KBM-7 (cell line): ENCODE measurements at places on chromosomes 6 and 20.

GRCh38 chr6:29461021-29461814 is 4.3 kb downstream of the OR2H1 start:
- DNase-seq, result no peak

DNA sequence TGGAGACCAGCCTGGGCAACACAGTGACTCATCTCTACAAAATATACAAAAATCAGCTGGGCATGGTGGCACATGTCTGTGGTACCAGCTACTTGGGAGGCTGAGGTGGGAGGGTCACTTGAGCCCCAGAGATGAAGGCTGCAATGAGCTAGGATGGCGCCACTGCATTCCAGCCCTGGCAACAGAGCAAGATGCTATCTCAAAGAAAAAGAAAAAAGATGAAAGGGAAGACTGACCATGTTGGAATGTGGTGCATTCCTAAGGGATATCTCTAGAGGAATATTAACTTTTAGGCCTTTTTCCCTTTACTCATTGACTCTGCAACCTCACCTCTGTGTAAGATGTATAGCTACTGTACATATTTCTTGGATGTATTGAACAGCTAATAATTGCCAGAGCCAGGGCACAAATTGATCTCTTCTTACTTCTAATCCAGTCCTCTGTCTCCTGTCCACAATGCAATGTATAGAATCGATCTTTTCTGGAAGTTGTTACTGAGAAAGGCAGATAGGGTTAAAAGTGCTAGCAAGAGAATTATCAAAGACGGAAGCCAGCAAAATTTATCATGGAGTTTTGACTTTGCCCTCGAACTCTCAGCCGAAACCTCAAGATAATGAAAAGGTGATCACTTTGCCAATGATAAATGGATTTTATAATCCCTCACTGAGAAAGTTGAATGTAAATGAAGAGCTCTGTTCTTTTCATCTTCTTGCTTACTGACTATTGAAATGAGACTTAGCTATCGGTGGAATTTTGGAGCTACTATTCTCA is 46.3 kb downstream of the GCNT2 start:
- DNase-seq, result no peak

- no peak for DNase-seq
These were observed 42.7 kb upstream of the TNFRSF21 start for GRCh38 chr6:47352194-47352920.

DNA sequence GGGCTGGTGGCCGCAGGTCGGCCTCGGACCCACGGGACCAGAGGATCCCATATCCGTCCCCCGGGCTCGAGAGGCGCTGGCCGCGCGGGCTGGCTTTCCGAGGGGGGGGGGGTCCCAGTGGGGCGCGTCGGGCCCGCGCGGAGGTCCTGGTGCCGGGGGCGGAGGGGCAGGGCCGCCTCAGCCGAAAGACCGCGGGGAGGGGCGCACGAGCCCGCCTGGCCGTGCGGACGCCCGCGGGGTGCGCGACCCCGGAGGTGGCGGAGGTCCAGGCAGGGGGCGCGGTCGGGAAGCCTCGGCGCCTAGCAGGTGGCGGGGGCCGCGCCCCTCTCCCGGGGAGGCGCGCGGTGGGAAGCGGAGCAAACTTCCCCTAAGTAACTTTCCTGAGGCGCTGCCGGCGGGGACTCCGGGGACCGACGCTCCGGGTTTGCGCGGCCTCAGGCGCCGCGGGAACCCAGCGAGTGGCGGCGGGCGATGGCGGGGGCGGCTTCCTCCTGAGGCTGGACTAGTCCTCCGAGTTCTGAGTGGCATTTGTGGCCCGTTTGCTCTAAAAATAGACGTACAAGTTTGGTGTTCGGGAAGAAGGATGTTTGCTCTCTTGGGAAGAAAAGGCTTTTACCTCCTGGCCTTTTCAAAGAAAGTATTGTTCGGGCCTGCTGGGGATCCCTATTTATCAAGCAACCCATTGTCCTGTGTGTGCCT is 26.5 kb upstream of the BTBD3 start:
- DNase-seq, result peak; percentile 69

DNA sequence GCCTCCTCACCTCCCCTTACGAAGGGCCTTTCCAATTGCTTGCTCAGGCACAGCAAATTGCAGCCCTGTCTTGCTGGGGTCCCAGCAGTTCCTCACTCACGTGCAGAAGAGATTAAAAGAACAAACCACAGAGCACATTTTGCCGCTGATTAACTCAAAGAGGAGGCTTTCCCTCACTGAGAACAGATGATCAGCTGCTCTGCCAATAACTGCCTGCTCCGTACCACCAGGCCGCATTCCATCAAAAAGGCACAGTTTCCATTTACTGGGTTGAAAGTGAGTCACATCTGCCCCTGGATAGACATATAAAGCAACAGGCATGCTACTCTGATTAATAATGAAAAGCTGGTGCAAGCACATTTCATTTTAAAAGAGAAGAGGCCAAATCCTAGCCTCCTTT is 446.8 kb downstream of the PTPRT start:
- DNase-seq, result no peak

GRCh38 chr20:6381887-6382286 is 259.1 kb upstream of the FERMT1 start:
- DNase-seq, result no peak

DNA sequence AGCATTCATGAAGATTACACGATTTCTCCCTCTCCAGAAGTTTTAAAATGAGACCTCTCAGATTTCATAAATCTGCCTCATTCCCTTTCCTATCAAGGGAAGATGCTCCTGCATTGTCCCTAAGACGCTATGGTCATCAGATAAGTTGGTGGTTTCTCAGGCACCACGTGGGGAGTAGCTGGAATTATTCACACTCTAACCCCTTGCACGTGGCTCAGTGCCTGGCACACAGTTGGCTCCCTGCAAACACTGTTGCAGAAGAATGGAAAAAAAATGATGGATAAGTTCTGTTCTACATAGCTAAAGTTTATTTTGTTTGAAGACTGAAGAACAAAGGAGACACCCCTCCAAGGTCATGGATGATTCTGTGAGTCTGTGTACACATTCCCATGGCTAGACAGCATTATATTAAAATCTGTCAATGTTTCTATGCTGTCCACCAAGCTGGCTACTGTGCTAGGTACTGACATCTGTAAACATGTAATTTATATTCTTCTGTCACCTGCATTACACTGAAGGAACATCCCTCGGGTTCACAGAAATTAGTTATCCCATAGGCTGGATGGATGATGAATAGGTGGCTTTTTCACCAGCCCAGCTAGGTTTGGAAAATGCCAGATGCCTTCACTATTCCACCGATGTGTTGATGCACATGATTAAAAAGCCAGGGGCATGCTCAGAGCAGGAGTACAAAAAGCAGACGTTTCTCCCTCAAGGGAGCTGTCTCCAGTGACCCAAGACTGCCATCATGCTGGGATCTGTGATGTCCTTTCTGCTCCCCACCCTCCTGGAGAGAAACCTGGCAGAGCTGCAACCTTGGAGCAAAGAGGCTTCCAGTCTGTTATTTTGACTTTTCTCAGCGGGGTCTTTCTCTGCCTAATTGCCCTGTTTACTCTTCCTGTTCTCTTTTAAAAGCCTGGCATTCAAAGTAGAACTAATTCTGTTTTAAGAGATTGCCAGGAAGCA is 610.5 kb downstream of the UTRN start:
- DNase-seq, result no peak

GRCh38 chr6:92024110-92024509 is 1395.2 kb downstream of the EPHA7 start:
- DNase-seq, result no peak

GRCh38 chr6:4316867-4317400 is 181.6 kb upstream of the ECI2 start:
- DNase-seq, result peak; percentile 88

DNA sequence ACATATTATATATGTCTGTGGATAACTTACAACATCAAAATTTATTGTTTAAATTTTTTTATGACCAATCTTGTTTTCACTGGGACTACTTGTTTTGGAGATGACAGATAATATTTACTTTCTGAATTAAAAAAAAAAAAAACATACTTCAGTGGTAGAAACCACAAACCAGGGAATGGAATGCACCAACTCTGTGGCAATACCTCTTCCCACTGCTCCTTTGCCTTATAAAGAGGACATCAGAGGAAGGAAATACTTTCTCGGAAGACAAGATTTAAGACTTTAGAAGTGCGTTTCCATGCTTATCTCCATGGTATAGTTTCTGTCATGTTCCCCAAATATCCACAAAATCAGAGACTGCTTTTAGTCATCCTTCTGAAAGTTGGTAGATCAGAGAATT is 1241.1 kb upstream of the EYS start:
- DNase-seq, result no peak

DNA sequence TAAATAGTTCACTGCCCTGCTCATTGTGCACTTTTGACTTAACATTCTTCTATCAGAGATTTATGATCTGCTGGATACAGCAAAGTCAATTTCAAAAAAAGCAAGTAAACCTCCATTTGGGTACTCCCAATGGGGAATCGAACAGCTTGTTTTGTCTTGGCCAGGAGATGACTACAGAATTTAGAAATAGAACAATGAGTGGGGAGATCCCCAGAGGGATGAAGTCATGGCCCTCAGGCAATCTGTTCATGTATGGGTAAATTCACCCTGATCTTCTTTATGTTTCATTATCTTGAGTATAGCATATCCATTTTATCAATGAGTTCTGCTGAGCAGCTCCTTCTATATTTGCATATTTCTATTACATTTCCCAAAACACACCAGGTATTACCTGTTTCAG is 1681.9 kb downstream of the HACE1 start:
- no peak for DNase-seq

GRCh38 chr6:168496139-168496996 is 55.4 kb downstream of the SMOC2 start:
- no peak for DNase-seq

DNA sequence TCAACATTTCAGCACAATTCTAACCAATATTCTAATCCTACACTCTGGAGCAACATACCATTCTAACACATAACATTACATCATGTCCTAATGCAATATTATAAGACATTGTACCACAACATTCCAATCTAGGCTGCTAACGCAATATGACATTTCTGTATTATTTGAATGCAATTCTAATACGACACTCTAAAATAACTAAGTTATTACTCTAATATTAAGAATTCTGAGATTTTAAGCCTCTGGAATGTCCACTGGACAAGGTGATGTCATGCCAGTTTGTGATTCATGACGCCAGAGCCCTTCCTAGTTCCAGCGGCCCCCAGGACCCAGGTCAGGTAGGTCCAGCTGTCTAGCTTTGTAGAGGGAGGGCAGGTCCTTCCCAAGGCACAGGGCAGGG is 69.7 kb upstream of the SIRPA start:
- no peak for DNase-seq

DNA sequence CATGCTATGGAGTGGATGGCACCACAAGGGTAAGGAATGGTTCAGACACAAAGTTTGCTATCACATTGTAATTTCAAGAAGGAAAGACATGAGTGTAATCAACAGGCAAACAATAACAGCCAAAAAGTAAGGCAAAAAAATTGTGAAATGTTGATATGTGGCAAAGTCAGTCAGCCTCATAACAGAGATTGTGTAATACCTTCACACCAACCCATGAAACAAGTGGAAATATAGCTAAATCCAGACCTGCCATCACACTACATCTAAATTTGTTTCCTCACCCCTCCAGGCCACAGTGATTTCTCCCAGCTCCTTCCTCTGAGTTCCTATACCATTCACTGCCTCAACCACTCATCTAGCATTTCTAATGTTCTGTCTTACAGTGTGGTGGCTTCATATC is 37.3 kb downstream of the SIM1 start:
- no peak for DNase-seq

- no peak for DNase-seq
These were observed 662.4 kb downstream of the EPHA7 start for GRCh38 chr6:92756912-92757311.

- no peak for DNase-seq
These were observed 187.3 kb upstream of the FOXA2 start for GRCh38 chr20:22771706-22772105.

DNA sequence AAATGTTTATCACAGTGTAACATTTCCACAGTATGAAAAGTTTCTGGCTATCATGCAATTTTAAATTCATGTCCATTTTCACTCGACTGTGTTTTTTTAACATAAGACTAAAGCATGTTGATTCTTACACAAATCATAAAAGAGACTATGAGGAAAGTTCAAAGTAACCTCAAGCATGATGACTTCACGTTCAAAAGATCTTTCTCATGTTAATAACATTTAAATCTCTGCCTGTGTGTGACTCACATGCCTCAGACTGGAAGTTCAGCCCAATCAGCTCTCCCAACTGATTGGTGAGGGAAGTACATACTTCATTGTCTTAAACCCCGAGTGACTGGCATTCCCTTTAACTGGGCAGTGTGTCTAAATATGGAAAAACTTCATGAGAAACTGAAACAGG is 37.4 kb downstream of the ATXN1 start:
- DNase-seq, result no peak

- no peak for DNase-seq
These were observed 2.3 kb upstream of the TRAM2 start for GRCh38 chr6:52579006-52579660.

DNA sequence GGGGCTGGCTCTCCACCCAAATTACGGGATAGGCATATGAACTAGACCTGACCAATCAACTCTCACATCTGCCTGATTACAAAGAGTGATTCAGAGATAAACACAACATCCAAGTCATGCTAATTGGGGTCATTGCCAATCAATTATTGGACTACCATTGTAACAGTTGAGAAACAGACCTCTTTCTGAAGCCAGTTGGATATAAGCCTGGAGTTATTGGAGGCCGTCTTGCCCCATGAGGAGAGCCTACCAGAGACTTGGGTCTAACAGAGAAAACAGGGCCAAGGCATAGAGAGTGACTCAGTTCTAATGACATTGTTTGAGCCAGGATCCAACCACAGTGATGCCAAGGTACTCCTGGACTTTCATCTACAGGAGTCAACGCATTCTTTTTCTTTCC is 39.4 kb upstream of the HIVEP2 start:
- DNase-seq, result no peak

DNA sequence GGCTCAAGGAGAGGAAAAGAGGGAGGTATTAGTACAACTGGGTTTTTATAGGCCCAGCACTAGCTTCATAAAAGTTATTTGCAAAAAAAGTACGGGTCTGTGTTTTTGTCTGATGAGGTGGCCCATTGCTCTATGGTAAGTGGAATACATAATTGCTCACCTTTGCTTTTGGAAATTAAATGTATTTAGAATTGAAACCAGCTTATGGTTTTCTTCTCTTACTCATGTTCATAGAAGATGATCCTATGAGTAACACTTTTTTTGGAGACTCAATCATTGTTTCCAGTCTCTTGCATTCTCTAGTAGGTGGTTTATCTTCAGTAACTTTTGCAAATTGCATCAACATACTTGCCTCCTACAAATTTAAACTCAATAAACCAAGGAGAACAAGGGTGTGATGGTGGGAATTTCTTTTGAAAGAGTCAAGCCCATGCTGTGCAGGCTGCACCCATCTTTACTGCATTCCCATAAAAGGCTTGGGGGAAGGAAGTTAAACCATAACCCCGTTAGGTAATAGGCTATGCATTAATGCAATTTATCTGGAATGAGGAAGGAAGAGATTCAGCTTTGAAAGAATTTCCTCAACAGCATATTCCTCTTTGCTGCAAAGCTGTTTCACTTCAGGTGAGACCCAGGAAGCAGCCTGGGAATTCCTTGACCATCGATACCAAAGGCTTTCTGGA is 48.5 kb upstream of the EDN1 start:
- DNase-seq, result no peak

- DNase-seq, result no peak
These were observed 181.4 kb downstream of the SIM1 start for GRCh38 chr6:100283285-100283684.
